ENCODE measurements at places on chromosomes 3 and 15.

DNA sequence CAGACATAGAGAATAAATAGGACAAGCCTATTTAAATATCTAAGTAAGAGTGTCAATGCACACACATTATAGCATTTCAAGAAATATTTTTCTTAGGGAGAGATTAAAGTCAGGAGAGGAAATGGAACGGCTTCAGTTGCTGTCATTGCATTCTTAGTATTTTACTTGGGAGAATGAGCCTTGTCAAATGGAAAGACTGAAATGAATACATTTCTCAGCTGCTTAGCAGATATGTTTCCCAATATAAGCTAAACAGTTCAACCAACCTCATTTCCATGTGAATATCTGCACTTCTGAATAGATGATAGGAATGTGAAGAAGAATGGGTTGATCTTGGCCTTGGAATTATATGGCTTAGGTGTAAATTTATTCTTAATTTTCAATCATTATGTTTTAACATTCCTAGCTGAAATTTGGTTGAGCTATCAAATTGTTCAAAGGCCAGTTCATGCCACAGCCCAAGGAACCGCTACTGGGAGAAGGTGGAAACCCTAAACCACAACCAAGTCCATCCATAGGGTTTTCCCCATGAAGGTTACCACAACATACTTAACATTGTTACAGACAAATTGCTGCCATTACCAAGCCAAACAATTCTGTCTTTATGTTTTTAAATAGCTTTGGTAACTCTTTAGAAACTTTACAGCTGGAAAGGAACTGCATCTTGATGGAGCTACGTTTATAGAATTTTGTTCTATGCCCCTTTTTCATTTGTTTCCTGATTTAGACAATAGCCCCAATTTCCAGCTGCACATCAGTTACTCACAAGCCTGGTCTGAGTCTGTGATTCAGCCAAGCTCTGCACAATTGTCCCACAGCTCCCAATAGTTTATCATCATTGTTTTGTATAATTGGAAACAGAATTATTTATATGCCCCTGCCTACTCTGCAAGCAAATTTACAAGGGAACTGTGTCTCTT, 459.6 kb downstream of the MECOM start:
- no peak for DNase-seq

- no peak for DNase-seq
Measured at GRCh38 chr15:63194880-63195568, 5.6 kb downstream of the RAB8B start.

DNA sequence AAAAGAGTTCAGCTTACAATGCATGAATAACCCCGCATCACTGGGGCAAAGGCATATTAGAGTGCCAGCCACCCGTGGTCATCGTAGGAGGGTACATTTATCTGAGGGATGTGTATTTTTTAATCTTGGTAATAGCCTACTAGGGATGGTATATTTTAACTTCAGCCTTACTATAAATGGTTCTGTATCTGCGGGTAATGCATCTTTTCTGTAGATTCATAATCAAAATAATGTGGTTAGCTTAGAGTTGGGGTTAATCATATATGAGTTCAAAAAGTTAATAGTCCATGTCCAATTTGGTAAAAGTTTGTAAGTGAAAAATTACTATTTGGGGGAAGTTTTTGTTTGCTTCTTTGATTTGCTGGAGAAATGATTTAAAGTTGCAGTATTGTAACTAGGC, 263.7 kb upstream of the UBE2E1 start:
- DNase-seq, result no peak

DNA sequence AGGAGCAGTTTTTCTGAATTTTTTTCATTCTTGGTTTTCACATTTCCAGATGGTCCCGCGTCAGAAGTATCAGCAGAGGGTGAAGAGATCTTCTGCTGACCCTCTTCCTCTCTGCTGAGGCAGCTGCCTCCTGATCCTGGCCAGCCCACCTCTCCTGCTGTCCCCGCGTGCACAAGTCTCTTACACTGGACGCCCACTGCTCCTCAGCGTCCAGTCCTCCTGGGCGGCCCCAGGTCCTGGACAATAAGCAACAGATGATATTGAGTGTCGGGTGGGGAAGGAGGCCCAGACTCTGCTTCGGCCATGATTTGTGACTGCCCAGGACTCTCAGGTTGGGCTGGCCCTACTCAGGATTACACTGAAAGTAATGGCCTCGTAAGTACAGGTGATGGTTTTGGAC, 50.1 kb downstream of the KLHL25 start:
- DNase-seq, result no peak

DNA sequence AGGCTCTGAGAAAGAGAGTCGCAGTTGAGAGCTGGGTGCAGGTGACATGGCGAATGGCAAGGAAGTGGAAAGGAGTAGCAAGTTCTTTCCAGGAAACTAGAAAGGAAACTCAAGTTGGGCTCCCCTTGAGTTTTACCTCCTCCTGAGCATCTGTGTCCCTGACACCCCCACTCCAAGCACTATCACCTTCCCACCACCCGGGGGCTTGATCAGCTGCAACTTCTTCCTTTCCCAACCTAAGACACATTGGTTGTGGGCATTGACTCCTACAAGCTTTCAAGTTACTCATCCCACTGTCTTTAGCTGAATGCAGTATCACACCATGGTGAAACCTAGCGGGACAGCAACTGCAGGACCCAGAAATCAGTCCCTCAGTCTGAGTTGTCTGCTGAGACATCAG, 256.6 kb upstream of the NR2F2 start:
- no peak for DNase-seq

DNA sequence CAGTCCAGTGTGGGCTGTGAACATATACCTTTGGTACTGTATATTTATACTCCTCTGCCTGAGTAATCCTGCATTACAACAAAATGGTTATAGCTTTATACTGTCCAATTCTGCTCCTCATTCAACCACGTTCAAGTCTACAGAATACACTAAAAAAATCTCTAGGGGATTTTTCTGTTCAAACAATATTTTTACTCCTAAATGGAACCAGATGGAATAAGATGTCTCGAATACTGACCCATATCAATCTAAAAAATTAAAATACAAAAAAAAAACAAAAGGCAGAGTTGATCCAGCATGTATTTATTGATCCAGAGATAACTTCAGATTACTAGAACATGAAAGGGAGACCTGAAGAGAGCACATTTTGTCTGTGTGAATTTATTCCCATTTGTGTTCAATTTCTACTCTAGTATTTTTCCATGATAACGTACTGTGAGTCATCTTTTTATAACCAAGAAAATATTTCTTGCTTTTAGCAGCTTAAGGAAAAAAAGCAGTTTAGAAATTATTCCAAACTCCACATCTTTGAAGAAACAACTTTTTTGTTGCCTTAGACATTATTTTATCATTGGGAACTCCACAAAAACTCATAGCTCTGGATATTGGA, 910.7 kb downstream of the TBL1XR1 start:
- DNase-seq, result no peak

- DNase-seq, result no peak
Measured at GRCh38 chr15:88634449-88634848, 4.4 kb upstream of the ISG20 start.

GRCh38 chr3:173255555-173255954, 114.5 kb upstream of the SPATA16 start:
- no peak for DNase-seq

- DNase-seq, result no peak
Measured at GRCh38 chr3:141442446-141442845, 44.4 kb upstream of the RASA2 start.

DNA sequence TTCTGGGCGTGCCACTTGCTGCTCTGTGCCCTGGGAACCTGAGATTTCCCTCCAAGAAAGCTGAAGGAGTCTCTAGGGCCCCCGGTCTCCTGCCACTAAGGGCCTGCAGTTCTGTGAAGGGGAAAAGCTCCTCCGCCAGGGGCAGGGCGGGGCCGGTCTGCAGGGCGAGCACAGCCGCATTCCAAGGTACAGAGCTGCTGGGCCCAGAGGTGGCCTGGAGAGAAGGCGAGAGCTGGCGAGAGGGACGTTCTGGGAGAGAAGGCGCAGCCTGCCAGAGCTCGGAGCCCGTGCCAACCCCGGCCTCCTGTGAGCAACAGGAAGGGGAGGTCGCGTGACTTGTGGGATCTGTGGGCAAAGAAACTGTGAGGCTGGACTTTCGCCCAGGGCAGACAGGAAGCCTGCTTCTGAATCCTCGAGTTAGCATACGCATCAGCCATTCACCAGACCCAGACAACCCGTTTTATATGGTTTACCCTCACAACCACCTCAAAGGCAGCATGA, 500.4 kb downstream of the SHQ1 start:
- DNase-seq, result no peak

DNA sequence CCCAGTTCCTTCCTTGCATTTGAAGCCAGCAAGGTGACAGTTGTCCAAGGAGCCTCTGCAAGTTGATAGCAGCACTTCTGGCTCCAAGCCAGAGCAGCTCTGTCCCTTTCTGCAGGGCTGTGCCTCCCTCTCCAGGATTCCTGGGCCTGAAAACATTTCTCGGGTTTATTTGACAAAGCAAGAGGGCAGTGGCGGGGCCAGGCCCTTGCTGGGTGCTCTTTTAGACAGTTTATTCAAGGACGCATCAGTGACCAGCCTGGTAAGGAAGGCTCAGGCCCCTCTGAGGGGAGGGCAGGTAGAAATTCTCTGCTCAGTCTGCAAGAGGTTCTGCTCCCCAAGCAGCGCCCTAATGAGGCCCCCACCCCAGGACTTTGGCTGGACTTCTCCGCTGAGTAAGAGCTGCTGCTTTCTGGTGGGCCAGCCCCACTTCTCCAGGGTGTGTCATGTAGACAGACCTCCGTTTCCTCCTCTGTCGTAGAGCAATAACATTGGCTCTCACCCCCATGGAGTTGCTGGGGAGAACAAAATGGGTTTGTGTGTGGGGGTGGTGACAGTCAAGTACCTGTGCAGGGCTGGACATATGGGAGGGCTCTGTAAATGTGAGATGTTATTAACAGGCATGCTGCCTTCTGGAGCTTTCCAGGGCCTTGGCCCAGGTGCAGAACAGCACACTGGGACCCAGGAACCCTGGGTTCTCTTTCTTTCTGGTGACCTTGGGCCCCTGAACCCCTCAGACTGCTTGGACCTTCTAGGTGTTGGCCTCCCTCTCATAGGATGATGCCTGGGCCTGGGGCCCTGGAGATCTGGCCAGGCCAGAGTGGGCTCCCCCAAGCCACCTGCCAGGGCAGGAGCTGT, 146.2 kb upstream of the TLE3 start:
- DNase-seq, result no peak

- no peak for DNase-seq
Measured at GRCh38 chr3:7759630-7760029, 742.0 kb upstream of the LMCD1 start.

DNA sequence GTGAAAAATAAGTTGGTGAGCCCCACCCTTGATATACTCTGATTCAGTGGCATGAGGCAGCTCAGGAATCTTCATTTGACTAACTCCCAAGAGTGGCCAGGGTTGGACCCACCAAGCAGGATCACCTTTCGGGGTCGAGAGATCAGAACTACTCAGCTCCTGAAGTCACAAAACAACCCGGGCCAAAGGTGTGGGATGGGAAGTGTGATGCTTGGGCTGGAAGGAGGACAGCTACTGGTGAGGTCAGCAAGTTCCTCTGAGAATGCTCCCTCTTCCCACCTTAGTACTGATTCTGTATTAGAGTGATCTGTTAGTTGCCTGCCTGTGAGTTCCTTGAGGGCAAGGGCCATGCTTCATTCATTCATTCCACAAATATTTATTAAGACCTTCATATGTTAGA, 15.1 kb downstream of the ESYT3 start:
- DNase-seq, result no peak

DNA sequence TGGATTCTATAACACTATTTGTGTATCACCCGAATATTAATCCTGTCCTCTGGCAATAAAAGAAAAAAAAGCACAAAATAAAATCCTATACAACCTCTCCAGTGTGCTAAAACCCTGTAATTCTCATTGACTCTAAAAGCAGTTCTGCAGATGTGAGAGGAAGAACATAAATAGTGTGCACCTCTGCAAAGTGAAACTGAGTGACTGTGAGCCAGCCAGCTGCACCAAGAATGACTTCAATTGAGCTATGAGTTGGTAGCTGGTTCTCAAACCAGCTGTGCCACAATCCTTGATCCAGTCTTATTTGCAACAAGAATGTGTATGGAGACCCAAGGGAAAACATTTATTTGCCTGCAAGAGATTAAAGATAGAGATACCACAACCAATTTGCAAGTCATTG, 31.2 kb upstream of the COL8A1 start:
- no peak for DNase-seq

DNA sequence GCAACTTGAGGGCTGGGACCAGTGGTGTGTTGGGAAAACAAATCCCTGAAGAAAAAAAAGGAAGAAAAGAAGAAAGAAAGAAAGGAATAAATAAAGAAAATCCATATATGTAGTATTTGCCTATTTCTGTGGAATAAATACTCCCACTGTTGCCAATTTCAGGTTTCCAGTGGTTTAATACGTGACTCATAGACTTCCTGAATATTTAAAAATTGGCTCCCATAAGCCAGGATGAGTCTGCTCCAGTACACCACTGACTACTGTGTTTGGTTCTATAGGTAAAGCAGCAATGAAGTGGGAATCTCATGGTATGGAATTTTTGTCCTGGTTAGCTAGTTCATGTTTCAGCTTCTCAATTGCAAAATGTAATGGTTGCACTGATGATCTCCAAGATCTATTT, 31.6 kb downstream of the PYDC2 start:
- DNase-seq, result no peak

- no peak for DNase-seq
Measured at GRCh38 chr15:33871980-33872379, 96.3 kb upstream of the CHRM5 start.

DNA sequence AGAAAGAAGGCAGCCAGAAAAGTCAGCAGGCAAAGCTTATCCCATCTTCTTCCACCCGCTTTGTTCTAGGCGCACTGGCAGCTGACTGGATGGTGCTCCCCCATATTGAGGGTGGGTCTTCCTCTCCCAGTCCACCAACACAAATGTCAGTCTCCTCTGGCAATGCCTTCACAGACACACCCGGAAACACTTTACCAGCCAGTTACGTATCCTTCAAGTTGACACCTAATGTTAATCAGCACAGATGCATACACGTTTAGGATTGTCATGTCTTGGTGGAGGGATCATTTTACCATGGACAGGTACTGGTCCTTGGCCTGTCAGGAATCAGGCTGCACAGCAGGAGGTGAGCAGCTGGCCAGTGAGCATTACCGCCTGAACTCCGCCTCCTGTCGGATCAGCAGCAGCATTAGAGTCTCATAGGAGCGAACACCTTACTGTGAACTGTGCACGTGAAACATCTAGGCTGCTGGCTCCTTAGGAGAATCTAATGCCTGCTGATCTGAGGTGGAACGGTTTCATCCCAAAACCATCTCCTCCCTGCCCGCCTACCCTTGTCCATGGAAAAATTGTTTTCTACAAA, 59.1 kb upstream of the PYDC2 start:
- DNase-seq, result no peak

- no peak for DNase-seq
Measured at GRCh38 chr3:38001456-38002081, 11.0 kb downstream of the VILL start.

GRCh38 chr15:62991698-62992097, 50.8 kb upstream of the TPM1 start:
- DNase-seq, result no peak

Measured in germinal center (tissue), 1 donor.